ENCODE measurements at places on chromosomes 12 and 14. TPM values are rescaled to one million over a fixed set of nuclear protein-coding genes. Genes with fewer than 3 reads are reported as not detected.

CEBPE gene
- not detected for polyA plus RNA-seq

RHOJ gene
- polyA plus RNA-seq = 11.2 TPM

CCDC60 gene
- polyA plus RNA-seq = not detected

TGM1 gene
- polyA plus RNA-seq = 8.7 TPM

OVCH1 gene
- polyA plus RNA-seq = 0.05 TPM

LRTM2 gene
- polyA plus RNA-seq = not detected

CACNA1C gene
- not detected for polyA plus RNA-seq

HCFC2 gene
- polyA plus RNA-seq = 4.6 TPM

Measured in mammary epithelial cell (primary cell).